ENCODE measurements at places on chromosomes 1 and 21.

DNA sequence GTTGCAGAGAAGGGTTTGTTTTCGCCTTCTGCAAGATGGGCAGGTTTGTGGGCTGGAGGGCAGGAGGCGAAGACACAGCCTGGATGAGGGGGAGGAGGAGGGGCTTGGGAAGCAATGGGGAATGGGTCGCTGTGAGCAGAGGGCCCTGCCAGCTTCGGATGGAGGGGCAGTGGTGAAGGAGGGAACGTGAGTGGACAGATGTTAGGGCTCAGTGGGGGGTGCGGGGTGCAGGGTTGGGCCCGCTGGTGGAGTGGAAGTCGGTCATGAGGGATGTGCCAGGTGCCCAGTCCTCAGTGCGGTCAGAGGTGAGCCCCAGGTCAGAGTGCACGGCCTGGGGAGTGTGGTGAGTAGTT, 55.5 kb upstream of the ABCG1 start:
- DNase-seq: no peak

GRCh38 chr1:66271216-66271903, 262.6 kb upstream of the SGIP1 start:
- no peak for DNase-seq

DNA sequence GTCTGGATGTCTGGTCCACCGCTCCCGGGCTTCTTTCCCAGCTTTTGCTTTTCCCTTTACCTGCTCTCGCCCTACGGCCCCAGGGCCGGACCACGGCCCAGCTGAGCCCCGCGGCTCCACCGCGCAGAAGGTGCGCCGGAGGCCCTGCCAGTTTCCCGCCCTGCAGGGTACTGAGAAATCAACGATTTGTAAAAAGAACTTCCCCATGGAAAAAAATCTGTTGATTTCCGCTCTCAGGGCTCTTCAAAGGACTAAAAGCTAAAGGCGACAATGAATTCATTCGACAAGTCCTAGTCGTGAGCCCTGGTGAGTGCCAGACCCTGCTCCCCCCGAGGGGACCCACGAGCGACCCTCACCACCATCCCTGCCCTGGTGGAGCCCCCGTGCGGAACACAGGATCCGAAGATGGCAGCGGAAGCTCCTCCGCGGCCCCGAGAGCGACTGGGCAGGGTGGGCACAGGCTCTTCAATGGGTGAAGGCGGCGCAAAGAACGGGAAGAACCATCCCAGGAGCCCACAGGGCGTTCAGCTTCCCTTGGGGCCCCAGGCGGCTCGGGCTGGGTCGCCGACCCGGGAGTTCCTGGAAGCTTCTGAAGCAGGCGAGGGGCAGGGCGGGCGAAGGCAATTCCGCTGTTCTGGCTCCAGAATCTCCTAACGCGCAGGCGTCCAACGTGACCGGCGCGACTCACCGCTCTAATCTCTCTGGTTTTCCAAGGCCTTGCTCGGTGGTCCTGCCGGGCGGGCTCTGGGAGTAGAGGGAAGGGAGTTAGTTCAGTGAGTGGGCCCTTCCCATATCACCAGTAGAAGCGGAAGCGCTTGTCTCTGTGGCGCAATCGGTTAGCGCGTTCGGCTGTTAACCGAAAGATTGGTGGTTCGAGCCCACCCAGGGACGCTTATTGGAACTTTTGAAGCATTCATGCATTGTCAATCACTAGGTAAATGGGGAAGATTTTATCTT, 6.6 kb upstream of the RNU1-2 start:
- DNase-seq: no peak

- peak; percentile 46 for DNase-seq
Measured at GRCh38 chr1:22976461-22977243, 4.0 kb upstream of the LACTBL1 start.

- DNase-seq: no peak
Measured at GRCh38 chr1:93177991-93178390, 2.2 kb downstream of the TMED5 start.

GRCh38 chr1:7594714-7595295, 176.3 kb upstream of the VAMP3 start:
- no peak for DNase-seq

DNA sequence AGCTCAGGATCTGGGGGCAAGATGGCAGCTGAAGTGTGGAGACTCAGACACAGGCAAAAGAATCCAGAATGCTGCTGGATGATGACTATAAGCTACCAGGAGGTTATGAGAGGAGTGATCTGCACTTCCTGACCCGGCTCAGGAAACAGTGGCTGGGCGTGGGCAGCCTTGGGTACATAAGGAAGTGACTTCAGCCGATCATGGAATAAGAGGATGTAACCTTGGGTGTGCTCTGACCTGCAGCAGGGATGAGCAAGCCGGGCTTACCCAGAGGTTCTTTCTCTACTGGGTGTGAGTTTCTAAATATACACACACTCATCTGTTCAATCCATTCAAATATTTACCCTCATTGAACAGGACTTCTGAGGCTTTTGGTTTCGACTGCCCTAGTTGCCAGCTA, 62.7 kb downstream of the CD34 start:
- no peak for DNase-seq

- no peak for DNase-seq
Measured at GRCh38 chr1:155017946-155018316, 15.3 kb downstream of the ZBTB7B start.

DNA sequence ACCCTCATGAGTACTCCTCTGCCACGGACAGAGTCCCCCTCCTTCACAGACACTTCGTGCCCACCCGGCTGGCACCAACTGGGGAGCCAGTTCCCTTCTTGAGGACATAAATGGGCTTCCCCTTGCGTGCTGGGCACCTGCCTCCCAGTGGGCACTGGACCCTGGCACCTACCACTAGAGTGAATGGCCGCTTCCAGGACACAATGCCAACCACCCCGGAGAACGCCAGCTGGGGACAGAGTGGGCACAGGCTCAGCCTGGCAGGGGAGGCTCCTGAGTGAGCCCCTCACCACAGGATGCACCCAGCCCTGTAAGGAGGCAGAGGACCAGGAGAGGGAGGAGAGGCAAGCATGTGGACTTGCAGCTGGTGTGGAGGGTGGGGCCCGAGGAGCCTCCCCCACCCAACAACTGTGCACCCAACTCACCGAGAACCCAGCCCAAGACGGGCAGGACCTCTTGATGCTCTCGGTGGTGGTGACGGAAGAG, 1.0 kb downstream of the ENTREP3 start:
- no peak for DNase-seq

DNA sequence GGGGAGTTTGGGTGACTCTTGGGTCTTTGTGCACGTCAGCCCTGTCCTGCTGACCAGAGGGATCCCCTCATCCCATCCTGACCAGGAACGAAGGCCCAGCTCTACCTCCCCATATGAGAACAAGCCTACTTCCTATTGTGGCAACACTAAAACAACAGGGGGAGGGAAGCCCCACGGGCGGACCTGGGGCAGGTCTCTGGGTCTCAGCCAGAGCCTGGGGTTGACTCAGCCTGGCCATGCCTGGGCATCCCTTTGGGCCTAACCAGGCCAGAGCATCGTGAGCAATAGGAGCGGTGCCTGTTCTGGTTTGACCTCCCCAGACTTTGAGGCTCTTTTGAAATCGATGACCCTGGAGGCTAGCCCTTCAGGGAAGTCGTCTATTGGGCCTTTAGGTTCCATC, 16.8 kb downstream of the RPS6KA1 start:
- DNase-seq: no peak

GRCh38 chr21:33492571-33492970, 1.1 kb upstream of the DNAJC28 start:
- no peak for DNase-seq

DNA sequence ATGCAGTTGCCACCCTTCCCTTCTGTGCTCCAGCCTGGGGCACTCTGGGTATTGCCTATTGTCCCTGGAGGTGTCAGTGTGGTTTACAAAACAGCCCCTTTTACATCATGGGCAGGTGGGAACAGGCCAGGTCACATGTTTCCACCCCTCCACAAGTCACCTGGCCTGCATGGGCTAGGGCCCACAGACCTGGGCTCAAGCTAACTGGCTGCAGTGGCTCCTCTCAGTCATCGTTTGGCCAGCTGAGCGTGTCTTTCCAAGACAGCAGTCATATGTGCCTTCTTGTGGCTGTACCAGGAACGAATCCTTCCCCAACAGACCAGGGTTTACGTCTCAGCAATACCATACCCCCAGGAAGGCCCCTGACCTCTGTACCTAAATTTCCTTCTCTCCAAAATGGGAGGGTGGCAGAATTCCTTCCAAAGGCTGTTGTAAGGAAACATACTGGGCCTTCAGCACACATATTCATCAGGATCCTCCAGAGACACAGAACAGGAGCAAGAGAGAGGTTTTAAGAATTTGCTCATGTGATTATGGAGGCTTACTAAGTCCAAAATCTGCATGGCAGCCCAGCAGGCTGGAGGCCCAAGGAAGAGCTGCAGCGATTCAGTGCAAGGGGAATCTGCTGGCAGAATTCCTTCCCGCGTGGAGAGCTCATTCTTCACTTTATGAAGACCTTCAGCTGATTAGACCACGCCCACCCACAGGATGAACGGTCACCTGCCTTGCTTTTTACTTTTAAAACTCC, 10.6 kb upstream of the TAS1R2 start:
- DNase-seq: no peak

GRCh38 chr1:174242856-174243255, 83.5 kb downstream of the RABGAP1L start:
- DNase-seq: no peak

GRCh38 chr21:42269386-42269785, 45.8 kb downstream of the TFF3 start:
- no peak for DNase-seq

GRCh38 chr1:38860454-38860795, 853 bp upstream of the RRAGC start:
- peak; percentile 34 for DNase-seq

GRCh38 chr1:38179483-38179882, 132.9 kb upstream of the POU3F1 start:
- no peak for DNase-seq

DNA sequence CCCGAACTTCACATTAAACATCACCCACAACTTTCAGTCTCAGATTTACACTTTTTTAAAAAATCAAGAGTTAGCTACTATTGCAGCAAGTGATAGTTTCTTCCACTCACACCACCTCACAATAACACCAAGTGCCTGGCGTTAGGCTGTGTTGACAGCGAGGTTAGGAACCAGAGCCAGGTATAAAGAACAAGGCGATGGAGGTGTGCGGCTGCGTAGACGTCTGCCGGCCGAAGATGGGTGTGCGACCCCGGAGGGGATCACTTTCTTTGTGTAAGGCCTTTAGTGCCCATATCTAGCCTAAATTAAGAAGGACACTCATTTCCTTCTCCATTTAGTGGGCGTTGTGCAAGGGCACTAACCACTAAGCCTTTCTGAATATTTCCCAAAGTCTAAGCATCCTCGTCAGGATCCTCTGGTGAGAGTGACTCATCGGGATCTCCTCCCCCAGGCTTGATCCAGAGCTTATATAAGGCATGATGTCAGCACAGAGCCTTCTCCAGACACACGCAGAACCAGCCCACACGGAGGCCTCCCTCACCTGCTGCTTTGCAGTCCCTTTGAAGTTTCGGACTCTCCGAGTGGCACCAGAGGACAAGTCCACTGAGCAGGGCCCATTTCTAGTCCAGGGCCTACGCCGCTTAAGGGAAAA, 11.8 kb downstream of the NHLH2 start:
- DNase-seq: no peak

DNA sequence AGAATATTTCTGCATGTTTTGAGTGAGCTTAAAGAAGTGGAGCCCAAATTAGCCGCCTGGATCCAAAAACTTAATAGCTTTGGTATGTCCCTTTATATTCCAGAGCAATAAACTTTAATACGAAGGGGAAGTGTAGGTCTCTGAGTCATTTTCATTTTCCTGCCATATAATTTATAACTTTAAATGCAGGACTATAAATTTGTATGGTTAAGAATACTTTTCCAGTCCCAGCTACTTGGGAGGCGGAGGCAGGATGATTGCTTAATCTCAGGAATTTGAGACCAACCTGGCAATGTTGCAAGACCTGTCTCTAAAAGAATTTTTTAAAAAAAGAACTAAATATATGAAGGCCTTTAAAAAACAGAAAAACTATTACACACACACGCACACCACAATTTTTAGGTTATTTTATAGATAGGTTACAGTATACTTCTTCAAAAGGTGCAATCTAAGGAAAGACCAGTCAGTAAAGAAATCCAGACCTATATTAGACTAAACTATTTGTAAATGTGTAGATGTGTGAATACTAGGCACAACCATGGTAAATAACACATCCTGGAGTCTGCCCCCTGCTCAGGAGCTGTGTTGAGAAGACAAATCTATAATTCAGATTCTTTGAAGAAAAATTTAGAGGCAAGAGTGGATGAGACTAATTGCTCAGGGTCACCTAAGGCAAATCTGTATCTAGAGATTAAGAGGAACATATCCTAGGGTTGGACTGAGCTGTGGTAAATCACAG, 80.3 kb downstream of the TTC3 start:
- no peak for DNase-seq

- no peak for DNase-seq
Measured at GRCh38 chr1:160221089-160221488, 15.9 kb downstream of the PEA15 start.

- DNase-seq: no peak
Measured at GRCh38 chr21:36756527-36756926, 57.6 kb downstream of the SIM2 start.

GRCh38 chr1:31643976-31644559, 608 bp downstream of the PEF1 start:
- DNase-seq: no peak

DNA sequence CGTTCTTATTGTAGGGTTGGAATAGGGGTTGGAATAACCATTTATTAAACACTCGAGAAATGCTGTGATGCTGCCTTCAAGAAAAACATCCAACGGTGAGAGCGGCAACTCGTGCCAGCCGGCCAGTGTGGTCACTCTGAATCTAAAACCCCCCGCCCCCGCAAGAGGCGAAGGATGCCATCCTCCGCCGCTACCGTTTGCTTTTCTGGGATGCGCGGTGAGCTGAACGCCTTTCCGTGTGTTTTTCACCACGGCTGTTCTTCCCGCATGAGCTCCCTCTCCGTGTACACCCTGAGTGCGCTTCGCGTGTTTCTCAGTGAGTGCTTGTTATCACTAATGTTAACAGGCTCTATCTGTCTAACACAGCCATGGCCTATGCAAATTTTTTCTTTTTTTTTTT, 42.0 kb upstream of the RIPK4 start:
- no peak for DNase-seq

DNA sequence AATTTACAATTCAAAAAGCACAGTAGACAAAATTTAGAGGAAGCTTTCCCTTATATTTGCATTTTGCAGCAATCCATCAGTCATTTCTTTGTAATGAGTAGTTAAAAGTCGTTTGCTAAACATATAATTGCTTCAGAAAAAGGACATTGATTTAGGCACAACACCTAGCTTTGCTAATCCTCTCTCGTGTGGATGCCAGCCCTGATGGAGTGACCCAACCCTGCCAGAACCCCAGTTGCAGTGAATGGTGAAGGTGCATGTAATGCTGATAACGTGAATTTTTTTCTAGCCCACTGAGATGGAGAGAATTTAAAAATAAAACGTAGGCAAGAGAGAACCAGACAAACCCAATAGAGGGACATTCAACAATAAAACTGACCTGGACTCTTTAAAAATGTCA, 263.4 kb downstream of the GRIK1 start:
- DNase-seq: no peak

DNA sequence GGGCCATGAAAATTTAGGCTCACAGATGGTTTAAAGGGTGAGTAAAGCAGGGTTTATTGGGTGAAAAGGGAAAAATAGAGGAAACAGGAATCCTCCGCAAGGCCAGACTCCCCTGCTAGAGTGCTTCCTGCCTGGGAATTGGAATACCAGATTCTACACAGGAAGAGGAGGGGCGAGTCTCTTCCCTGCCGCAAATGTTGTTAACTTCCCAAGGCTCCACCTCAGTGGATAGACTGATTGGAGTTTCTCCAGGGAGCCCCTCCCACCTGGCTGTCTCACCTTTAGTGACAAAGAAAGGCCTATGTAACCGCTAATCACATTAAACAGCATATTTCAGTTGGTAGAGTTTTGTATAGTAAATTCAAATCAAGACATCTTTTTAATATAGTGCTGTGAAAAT, 1450.1 kb downstream of the KCNT2 start:
- DNase-seq: no peak
